Mucosa of descending colon (tissue), 3 donors: ENCODE measurements at places on chromosomes 4 and X.

GRCh38 chrX:58025979-58026378, 115.7 kb upstream of the ZXDA start:
- peak; percentile 44 for DNase-seq

- DNase-seq = no peak
These were observed 543.0 kb downstream of the SPRY1 start for GRCh38 chr4:123939621-123940020.

DNA sequence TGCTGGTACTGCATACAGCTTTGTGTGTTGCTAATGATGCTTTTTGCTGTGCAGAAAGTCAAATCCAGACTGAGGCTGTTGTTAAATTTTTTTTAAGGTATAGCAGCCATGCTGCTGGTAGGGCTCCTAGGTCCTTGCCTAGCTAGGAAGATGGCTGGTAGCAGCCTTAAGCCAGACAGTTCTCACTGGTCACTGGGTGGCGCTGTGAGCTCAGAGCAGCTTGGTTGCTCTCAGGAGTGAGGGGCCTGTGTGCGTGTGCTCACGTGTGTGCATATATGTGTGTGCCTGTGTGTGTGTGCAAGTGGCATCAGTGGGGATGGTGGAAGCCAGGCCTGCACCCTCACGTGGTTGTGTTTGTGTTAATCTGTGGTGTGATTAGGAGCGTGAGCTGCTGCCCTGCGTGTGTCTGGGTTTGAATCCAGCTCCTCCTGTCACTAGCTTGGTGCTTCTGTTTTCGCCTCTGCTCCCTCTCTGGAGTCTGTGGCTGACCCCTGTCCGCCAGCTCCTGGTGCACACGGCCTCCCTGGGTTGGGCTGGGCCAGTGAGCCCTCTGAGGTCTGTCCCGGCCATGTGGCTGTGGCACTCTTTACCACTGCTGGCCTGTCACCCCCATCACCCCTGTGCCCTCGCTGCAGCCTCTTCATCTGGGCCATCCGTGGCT, 46.1 kb downstream of the SORCS2 start:
- DNase-seq = no peak

- DNase-seq = no peak
These were observed 762.4 kb upstream of the FRG1 start for GRCh38 chr4:189178125-189178746.

GRCh38 chrX:103818842-103819619, 13.0 kb downstream of the RAB9B start:
- no peak for DNase-seq
